AG20443 (cell line): ENCODE measurements at places on chromosomes 1 and 21.

GRCh38 chr1:33577663-33578062 lies 105.2 kb downstream of the ZSCAN20 start:
- DNase-seq, result no peak

DNA sequence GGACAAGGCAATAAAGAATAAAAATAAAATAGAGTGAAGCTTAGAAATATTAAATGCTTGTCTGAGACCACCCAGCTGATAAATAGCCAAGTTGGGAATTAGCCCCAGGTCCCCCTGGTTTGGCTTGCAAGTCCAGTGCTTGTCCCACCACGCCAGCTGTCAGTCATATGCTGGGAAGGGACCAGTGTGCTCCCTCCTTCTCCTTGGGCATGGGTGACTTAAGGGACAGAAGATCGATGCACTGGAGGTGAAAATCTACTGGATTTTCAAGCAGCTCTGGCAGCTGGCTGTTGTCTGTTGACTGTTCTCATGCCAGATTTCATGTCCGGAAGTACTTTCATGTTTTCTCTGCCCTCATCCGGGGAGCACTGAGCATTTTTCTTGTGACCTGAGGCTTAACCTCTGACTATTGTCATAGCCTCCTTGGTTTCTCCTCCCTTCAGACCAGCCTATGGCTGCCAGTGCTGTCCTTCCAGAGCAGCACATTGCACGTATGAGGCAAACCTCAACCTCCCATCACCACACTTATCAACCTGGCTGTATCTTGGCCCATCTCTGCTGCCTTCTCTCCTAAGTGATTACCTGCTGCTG lies 12.4 kb downstream of the LMOD1 start:
- DNase-seq, result no peak

DNA sequence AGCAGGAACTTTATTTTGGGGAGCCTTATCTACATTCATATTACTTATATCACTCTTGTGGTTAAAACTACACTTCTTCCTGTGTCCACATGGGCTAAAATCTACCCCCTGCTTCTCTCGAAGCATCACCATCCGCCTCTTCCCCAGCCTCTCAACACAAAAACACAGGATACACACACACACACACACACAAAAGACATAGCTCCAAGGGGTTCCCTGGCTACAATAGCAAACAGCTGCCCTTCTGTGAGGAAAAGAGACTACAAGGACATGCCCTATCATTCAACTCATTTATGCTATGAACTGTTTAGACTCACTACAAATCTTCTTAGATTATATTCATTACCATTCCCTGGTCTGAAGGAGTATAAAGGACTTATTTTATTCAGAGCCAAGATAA lies 155.0 kb downstream of the PIGK start:
- no peak for DNase-seq

GRCh38 chr21:38834725-38835124 lies 29.0 kb downstream of the ETS2 start:
- no peak for DNase-seq

DNA sequence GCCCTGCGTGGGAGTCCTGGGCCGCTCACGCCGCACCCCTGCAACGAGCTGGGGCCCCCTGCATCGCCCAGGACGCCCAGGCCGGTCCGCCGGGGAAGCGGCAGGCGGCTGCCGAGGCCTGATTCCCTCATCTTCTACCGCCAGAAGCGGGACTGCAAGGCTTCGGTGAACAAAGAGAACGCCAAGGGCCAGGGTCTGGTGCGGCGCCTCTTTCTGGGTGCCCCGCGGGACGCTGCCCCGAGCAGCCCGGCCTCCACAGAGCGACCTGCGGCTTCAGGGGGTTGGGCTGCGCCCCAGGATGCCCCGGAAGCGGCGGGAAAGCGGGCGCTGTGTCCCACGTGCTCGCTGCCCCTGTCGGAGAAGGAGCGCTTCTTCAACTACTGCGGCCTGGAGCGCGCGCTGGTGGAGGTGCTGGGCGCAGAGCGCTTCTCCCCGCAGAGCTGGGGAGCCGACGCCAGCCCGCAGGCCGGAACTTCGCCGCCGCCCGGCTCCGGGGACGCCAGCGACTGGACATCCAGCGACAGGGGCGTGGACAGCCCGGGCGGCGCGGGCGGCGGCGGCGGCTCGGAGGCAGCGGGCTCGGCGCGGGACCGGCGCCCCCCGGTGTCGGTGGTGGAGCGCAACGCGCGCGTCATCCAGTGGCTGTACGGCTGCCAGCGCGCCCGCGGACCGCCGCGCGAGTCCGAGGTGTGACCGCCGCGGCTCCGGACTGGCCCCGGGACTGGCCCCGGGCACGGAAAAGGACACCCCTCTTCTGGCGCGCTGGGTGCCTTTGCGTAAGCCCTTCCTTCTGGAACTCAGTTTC lies 2.7 kb downstream of the FAM110D start:
- peak; percentile 78 for DNase-seq

DNA sequence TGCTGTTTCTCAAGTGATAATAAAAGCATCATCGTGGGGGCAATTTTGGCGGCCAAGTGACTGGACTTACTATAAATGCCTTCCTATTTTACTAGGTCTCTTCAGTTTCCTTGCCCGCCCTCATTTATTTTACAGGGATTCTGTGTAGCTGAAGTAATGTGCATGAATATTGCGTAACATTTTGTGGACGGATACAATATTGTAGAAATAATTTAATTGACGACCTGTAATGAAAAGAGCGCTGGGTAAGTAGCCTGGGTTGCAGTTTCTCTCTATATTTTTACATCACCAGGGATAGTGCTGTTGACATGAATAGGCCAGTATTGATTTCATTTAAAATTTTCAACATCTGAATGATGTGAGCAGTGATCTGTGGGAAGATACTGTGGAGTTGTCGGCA lies 28.1 kb upstream of the LMO4 start:
- no peak for DNase-seq

GRCh38 chr1:173020138-173020750 lies 30.5 kb downstream of the TNFSF18 start:
- no peak for DNase-seq

DNA sequence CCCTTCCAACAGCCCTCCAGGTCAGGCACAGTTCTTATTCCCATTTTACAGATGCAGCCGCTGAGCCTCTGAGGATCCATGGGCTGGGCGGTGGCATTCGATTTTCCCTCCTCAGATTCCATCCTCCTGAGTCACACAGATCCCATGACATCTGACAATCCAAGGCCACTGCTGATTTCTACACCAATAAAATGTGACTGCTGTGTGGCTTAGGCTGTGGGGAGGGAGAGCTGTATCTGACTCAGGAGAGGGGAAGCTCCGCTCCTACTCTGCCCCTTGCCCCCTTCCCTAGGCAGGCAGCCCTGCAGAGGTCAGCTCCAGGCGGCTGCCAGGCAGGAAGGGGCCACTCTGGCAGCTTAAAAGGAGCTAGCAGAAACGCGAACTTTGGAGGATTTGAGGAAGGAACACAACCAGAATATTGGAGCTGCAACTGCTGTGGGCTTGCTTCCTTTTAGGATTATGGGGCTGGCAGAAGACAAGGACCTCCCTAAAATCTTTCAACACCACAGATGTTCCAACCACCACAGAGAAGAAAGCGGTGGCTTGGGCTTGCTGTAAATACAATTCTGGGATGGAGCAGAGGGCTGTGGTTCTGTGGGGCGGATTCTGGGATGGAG lies 50.0 kb downstream of the MRPL37 start:
- DNase-seq, result peak; percentile 84

DNA sequence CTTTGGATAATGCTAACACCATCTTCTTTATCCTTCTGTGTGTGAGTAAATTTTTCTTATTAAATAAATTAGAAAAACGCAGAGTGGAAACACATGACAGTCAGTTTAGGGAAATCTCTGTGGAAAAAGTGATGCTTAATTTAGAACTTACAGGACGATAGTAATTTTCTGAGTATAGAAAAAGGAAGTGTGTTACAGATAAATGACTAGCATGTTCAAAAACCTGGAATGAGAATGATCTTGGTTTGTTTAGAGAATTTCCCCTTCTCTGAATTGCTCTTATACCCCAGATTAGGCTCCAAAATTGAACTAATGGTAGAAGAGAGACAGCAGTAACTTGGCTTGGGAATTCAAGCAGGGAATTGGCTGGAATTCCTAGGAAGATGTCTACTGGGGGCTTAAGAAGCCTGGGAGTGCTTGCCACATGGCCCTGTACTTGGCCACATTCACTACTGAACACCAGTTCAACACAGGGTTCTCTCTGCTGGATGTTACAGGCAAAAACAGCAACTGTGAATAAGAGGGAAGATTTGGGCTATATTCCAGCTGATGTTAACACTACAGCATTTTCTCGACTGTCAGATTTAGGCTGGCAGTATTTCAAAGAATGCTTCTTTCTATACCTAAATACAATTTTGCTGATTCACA lies 1004.2 kb downstream of the TTLL7 start:
- peak; percentile 21 for DNase-seq

DNA sequence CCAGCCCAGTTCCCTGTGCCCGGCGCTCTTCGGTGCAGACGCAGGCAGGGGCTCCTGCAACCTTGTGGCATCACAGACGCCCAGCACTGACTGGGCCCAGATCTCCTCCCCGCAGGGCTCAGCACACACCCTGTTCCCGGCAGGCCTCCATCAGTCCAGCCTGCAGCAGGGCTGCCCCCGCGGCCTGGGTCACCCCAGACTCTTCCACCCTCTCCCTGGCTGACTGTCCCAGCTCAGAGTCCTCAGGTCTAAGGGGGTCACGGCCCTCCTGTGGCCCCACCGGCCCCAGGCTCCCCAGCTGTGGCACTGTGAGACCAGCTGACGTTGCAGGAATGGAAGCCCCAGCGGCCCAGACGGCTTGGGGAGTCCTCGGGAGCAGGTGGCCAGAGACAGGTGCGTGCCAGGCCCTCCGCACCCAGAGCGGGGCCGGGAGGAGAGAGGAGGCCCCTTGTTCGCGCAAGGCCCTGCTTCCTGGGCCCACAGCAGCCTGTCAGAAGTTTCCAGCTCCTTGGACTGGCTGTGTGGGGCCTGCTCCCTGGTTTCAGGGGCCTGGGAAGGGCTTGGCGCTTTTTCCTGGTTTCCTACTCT lies 4.2 kb downstream of the B3GALT6 start:
- DNase-seq, result no peak

GRCh38 chr1:228144193-228144992 lies 4.3 kb downstream of the GUK1 start:
- DNase-seq, result no peak

DNA sequence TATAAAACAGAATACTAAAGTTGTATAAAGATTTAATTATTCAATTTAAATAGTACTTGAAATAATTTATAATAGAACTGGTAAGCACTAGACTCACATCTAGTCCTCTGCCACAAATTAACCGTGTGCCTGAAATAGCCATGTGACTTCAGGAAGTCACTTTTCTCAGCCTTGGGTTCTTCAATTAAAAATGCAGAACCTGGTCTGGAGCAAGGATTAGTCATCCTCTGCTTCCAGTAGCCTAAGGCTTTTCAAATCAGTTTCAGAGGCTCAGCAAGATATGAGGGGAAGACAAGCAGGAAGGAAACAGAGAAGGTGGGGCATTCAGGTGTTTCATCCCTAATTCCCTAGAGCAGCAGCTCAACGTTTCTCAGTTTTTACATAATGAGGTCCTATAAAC lies 23.0 kb downstream of the DPH5 start:
- DNase-seq, result peak; percentile 15

DNA sequence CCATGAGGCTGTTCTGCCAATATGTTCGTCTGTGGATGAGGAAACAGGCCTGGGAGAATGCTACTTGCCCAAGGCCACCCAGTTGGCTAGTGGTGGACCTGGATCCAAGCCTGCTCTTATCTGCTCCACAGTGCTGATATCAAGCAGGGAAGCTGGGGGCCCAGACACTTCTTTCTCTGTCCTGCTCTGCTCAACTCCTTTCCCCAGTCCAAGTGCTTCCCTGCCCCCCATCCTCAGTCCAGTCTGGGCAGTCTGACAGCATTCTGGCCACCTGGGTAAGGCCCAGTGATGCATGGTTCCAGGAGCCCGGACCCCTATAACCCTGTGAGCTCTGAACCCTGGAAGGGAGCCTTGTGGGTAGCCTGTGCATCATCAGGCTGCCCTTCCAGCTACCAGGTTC lies 4.2 kb upstream of the PAQR7 start:
- no peak for DNase-seq

DNA sequence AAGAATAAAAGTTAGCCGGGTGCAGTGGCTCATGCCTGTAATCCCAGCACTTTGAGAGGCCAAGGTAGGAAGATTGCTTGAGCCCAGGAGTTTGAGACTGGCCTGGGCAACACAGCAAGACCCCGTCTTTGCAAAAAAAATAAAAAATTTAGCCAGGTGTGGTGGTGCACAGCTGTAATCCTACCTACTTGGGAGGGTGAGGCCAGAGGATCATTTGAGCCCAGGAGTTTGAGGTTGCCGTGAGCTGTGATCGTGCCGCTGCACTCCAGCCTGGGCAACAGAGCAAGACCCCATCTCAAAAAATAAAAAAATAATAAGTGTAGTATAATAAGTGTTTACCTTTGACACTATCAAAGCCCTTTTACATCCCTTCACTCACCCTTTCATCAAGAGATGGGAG lies 5.0 kb downstream of the ACTN2 start:
- no peak for DNase-seq

GRCh38 chr1:48741380-48741779 lies 35.3 kb downstream of the BEND5 start:
- no peak for DNase-seq

DNA sequence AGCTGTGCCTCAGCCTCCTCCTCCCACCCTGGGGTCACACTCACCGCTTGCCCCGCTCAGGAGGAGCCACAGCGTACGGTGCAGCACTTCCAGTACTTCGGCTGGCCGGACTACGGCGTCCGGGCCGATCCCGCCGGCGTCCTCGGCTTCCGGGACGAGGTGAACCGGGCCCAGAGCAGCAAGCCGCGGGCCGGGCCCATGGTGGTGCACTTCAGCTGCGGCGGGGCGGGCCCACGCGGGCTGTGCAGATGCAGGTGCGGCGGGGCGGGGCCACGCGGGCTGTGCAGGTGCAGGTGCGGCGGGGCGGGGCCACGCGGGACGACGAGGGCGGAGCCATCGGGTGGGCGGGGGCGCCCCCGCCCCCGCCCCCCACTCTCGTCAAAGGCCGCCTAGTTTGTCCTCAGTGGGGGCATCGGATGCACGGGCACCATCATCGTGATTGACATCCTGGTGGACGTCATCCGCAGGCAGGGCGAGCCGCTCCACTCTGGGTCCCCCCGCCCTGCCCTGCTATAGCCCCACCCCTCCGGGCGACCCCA lies 5.5 kb downstream of the RNF223 start:
- no peak for DNase-seq

DNA sequence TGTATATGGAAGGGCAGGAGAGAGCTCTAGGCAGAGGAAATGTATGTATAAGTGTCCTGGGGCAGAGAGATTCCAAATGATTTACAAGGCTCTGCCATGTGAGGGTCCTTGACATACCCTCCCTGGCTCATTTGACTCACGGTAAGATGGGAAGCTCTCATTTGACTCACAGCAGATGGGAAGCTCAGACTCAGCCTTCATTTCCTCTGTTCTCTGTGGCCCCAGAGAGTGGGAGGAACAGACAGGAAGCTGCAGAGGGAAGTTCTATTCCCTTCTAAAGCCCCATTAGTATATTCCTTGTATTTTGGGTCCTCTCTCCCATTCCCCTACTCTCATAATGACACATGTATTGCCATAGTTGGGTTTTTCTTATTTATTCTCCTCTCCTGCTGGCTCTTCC lies 44.9 kb downstream of the FOXD2 start:
- no peak for DNase-seq

- DNase-seq, result no peak
Measured at GRCh38 chr1:232435729-232436128, 194.2 kb downstream of the SIPA1L2 start.
